ENCODE measurements at places on chromosomes 4 and X. TPM values are rescaled to one million over a fixed set of nuclear protein-coding genes. Genes with fewer than 3 reads are reported as not detected.

Gene NALF2
- 6.1 TPM for total RNA-seq

Gene CXCL6
- total RNA-seq, result not detected

Gene KIAA1210
- total RNA-seq, result 0.03 TPM

Gene KCNIP4
- not detected for total RNA-seq

Gene ADGRL3
- total RNA-seq, result 0.06 TPM

Gene PLP2
- 324 TPM for total RNA-seq

Gene OPHN1
- total RNA-seq, result 1.7 TPM

Gene CT47B1
- not detected for total RNA-seq

Gene SH3D19
- total RNA-seq, result 22.9 TPM

Gene EVC2
- 1.8 TPM for total RNA-seq

Gene ZC4H2
- 1.9 TPM for total RNA-seq

Gene RBM46
- not detected for total RNA-seq

Gene GABRE
- total RNA-seq, result 14.5 TPM

Gene TLR2
- total RNA-seq, result 0.79 TPM

Gene GSX2
- total RNA-seq, result not detected

Gene NPY1R
- 0.14 TPM for total RNA-seq

Gene GAGE1
- total RNA-seq, result not detected

Gene CFP
- total RNA-seq, result 0.53 TPM

Gene FAAH2
- 0.54 TPM for total RNA-seq

Gene PTCHD1
- not detected for total RNA-seq

Gene KLB
- 0.14 TPM for total RNA-seq

Gene NLRP2B
- not detected for total RNA-seq

Gene HOPX
- total RNA-seq, result not detected

Gene SLC2A9
- total RNA-seq, result 0.38 TPM

Gene SMIM31
- 0.05 TPM for total RNA-seq

Gene MSX1
- total RNA-seq, result 10.1 TPM

Gene MAP7D2
- 5.2 TPM for total RNA-seq

Gene UGT2B11
- 0.11 TPM for total RNA-seq

Gene TCEAL1
- total RNA-seq, result 34.3 TPM

All from A549 treated with AZD2906 at 1 μM for 4 hours (cell line).